ENCODE measurements at places on chromosomes 13 and 19.

DNA sequence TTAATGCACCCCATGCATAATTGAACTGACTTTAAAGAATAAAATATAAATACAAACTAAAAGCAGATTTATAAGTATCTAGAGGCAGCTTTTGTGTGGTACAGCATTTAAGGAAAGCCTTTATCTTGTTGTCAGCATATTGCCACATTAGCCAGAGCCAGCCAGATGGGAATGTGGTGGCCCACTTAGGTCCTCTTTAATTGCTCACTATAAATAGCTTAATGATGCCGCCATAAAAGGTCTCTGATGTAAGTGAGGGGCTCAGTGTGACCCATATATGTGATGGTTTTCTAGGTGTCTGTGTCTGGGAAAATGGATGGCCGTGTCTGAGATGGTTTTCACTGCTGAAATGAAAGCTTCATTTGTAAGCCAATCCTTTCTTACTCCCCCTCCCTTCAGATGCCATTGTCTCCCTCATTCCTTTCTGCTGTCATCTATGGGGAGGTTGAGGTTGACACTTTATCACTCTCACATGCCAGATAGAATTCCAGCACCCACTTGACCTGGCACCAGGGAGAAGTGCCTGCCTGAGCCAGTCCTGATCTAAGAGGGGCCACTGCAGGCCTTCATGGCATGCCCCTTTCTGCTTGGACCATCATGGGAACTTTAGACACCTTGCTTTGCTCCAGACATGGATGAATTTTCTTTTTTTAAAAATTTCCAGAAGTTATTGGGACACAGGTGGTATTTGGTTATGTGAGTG is 135.3 kb downstream of the MTUS2 start:
- no peak for DNase-seq

DNA sequence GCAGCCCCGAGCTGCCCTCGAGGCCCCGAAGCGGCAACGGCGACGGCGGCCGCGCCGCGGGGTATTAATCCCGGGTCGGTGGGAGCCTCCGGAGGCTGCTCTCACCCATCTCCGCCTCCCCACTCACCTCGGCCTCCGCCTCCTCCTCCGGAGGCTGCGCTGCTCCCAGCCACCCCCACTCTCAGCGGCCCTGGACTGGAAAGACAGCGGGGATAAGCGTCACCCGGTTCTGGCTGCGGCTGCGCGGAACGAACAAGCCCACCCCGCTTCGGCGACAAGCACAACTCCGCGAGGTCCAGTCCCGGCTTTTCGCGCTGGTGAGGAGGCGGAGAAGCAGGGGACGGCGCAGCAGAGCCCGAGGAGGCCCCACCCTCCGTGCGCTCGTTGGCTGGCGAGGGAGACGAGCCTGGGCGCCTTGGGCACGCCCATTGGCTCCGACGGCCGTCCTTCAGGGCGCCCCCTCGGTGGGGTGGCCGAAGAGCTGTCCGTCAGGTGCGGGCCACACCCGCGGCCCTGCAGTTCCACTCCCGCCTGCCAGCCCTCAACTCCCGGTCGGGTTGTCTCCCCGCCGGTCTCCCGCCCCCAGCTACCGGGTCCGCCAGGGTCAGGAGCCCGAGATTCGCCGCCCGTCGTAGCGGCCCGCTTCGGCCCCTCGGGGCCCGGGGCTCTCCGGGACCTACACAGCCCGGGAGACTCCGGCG is at the start of gene ZMYM5:
Gene ZMYM5 (minus strand): TSS at position 327 of the 701 bp plus-strand sequence. CDS start 11,469 bp downstream, outside the sequence.
- DNase-seq, result peak; percentile 99

DNA sequence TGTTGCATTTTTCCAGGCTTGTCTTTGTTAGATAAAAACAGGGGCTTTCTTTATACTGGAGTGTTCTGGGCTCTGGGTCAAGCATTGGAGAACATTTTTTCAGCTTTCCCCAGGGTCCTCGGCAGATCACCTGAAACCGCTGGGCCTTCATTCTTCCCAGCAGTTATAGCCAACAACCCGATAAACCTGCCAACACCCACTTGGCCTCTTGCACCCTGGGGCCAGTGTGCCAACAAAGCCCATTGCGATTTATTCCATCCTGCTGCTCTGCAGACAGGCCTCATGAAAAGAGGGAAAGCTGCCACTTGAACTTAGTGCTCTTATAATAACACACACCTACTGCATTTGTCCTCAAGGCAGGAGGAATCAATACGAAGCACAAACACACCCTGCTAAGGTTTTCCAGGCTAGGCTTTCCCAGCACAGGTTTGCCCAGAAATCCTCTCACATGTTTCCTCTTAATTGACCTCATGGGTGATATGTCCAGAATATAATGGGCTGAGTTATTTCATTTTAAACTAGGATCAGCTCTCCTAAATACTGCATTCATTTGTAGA is 669.3 kb downstream of the LIG4 start:
- no peak for DNase-seq

- peak; percentile 21 for DNase-seq
Observed at GRCh38 chr13:109790942-109791605, 4.7 kb upstream of the IRS2 start.

DNA sequence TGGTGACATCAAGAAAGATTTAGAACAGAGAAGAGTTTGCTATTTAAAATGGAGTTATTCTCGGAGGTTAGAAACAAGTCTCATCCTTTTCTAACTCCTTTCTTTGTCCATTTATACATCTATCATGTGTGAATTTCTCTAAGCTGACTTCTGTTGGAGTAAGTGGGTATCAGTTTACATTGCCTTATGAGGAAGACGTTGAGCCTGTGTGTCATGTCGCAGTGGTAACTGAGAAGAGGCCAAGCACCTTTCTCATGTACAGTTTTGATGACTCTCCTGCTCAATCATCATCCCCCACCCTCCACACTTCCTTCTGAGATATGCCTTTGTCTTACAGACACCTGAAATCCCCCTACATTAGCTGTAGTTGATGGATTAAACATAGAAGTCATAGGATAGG is 624.8 kb downstream of the LIG4 start:
- DNase-seq, result no peak

GRCh38 chr13:113595131-113595530 is 10.6 kb downstream of the TFDP1 start:
- DNase-seq, result no peak

- DNase-seq, result no peak
Observed at GRCh38 chr13:112911285-112911701, 57.7 kb upstream of the MCF2L start.

- no peak for DNase-seq
Observed at GRCh38 chr13:104949840-104950740, 1585.4 kb downstream of the EFNB2 start.

DNA sequence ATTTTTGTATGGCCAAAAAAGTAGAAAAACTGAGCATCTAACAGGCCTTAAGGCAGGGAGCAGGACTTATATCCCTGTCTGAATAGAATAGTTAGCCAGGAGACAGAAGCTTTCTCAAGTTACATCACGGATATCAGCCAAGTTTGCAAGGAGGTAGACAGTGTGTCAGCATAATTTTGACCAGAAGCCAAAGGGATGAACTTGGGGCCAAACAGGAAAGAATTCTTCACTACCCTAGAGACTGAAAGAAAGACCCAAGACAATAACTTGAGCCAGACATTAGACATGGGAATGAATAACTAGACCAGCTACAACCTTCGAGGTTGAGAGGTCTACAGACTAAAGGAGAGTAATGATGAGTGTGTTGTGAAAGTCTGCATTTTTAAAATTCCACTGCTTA is 48.1 kb upstream of the PCDH9 start:
- peak; percentile 56 for DNase-seq

DNA sequence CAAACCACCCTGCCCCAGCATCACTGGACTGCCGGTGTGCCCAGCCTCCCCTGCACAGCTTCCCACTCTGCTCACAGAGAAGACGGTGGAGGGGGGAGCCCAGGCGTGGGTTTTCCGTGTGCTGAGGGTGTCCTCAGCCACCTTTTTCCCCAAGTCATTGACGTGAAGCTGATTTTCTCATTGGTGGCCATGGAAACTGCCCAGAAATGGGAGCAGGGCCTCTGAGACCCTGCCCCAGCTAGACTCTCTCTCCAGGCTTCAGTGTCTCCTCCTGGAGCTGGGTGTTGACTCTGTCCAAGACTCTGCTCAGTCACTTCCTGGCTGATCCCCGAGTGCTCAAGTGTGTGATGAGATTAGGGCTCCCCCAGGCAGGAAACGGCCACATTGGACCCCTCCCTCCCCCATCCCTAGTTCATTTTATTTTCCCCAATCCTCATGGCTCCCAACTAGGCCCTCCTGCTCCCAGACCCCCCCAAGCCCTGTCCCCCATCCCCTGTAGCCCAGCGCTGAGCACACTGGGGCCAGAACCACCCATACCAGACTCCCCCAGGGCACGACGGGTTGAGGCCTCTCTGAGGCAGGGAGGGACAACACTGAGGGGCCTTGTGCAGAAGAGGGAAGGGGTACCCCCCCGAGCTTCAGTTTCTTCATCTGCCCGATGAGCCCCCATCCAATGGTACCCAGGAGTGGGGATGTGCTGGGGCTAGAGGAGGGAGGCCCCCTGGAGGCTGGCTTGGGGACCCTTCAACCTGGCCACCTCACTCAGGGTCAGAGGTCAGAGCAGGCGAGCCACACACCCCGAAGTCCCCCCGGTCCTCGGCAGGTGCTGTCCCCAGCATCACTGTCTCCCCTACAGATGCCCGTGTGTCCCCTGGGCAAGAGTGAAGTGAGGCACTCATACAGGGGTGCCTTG is 1.2 kb upstream of the F2RL3 start:
- DNase-seq, result no peak

GRCh38 chr13:44874886-44875630 is 114.2 kb downstream of the NUFIP1 start:
- peak; percentile 17 for DNase-seq

- no peak for DNase-seq
Observed at GRCh38 chr19:47491358-47492136, 7.5 kb upstream of the KPTN start.

DNA sequence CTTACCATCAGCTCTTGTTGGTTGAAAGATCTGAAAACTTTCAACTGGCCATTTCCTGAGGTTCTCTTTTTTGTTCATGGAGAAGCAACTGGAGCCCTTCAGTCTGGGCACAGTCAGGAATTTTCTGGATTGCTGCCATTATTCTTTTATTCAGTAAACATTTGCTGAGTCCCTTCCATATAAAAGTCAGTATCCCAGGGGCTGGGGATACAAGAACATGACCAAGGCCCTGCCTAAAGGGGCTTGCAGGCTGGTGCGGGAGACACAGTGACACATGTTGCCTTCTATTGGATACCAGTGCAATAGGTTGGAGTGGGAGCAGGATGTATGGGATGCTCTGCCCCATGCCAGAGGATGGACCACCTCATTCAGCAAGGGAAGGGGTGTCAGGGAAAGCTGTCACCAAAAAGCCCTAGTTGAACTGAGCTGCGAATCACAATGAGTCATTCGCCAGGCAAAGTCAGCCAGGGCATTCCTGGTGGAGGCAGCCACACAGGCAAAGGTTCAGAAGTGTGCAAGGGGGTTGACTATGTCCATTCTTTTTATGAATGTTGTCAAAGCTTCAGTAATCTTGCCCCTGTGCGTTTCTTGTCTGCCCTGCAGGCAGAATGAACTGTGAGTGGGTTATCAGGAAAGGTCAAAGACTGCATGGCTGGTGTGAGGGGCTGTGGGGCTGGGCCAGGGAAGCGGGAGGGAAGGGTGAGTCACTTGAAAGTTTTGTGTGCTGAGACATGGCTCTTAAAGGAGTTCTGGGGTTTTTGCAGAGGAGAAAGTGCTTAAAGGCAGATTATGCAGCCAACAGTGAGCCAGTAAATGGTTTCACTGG is 395.9 kb downstream of the KCNRG start:
- peak; percentile 95 for DNase-seq

DNA sequence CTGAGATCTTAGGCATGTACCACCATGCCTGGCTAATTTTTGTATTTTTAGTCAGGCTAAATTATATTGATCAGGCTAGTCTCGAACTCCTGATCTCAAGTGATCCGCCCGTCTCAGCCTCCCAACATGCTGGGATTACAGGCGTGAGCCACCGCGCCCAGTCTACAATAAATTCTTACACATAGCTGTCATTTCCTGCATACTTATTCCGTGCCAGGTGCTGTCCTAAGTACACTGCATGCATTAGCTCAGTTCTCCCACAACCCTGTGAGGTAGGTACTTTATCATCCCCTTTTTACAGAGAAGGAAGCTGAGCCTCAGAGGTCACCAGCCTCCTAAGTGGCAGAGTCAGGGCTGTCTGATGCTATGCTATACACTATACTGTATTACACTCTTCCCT is 7.2 kb upstream of the RHPN2 start:
- DNase-seq, result no peak

DNA sequence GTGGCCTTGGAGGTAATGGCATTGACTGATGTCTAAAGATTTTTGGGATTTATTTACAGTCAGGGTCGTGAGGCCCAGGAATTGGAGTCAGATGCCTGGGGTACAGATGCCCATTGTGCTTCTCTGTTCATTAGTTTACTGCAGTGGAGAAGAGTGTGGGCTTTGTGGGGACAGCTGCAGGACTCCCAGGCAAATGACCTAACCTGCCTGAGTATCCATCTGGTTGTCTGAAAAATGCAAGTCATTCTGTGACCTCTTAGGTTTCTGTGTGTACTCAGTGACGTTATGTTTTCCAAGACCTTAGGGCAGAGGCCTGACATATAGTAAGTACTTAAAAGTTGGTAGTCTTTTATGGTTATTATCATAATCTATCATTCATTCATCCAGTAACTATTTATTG is 60.5 kb downstream of the SPATA13 start:
- no peak for DNase-seq

GRCh38 chr19:37970699-37971098 is 63.7 kb downstream of the SIPA1L3 start:
- DNase-seq, result no peak

DNA sequence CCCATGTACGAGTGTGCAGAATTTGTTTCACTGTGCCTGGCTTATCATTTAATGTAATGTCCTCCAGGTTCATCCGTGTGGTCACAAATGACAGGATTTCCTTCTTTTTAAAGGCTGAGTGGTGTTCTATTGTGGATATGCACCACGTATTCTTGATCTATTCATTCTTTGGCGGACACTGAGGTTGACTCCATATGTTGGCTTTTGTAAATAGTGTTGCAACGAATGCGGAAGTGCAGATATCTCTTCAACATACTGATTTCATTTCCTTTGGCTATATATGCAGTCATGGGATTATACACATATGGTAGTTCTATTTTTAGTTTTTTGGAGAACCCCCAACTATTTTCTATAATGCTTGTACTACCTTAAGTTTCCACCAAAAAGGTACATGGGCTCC is 13.0 kb downstream of the OR7A5 start:
- DNase-seq, result no peak

- DNase-seq, result no peak
Observed at GRCh38 chr19:1606138-1606651, 933 bp upstream of the UQCR11 start.

GRCh38 chr13:52787235-52787634 is 47.6 kb upstream of the CNMD start:
- DNase-seq, result no peak
